ENCODE measurements at places on chromosomes 3 and 15. TPM values are rescaled to one million over a fixed set of nuclear protein-coding genes. Genes with fewer than 3 reads are reported as not detected.

The PPP1R14D gene
- polyA plus RNA-seq = not detected

The GALNT15 gene
- polyA plus RNA-seq = not detected

The PCBP4 gene
- polyA plus RNA-seq = 7.2 TPM

The TNNC1 gene
- not detected for polyA plus RNA-seq

The ROPN1 gene
- not detected for polyA plus RNA-seq

The CD96 gene
- polyA plus RNA-seq = 251 TPM

The B3GNT5 gene
- 1.1 TPM for polyA plus RNA-seq

The UBAP1L gene
- 0.53 TPM for polyA plus RNA-seq

The BFSP2 gene
- polyA plus RNA-seq = not detected

The CHRM5 gene
- not detected for polyA plus RNA-seq

The RAB6B gene
- polyA plus RNA-seq = 0.53 TPM

The TM6SF1 gene
- 20.2 TPM for polyA plus RNA-seq

The FES gene
- 53.5 TPM for polyA plus RNA-seq

The PRRT3 gene
- polyA plus RNA-seq = 3.4 TPM

The SLC28A2 gene
- polyA plus RNA-seq = not detected

The ANKRD63 gene
- polyA plus RNA-seq = not detected

The OR5K2 gene
- not detected for polyA plus RNA-seq

The CCR9 gene
- not detected for polyA plus RNA-seq

The AQP9 gene
- not detected for polyA plus RNA-seq

The B3GALNT1 gene
- 2.3 TPM for polyA plus RNA-seq

The SERINC4 gene
- 1.3 TPM for polyA plus RNA-seq

The CADM2 gene
- polyA plus RNA-seq = not detected

The PCSK6 gene
- polyA plus RNA-seq = 1.7 TPM

The RBMS3 gene
- polyA plus RNA-seq = not detected
